Upper lobe of left lung (tissue), 6 donors: ENCODE measurements at places on chromosomes 4 and X. TPM values are rescaled to one million over a fixed set of nuclear protein-coding genes. Genes with fewer than 3 reads are reported as not detected.

Gene LDB2
- total RNA-seq: 94.4 TPM

- no peaks in the 10 kb centered on the region for H3K27me3 ChIP-seq
- no peak overlapping the region for H3K27ac ChIP-seq
- no peaks in the 10 kb centered on the region for H3K4me1 ChIP-seq
- DNase-seq: no peak
Observed at GRCh38 chr4:3756343-3757059, 9.7 kb upstream of the ADRA2C start.

DNA sequence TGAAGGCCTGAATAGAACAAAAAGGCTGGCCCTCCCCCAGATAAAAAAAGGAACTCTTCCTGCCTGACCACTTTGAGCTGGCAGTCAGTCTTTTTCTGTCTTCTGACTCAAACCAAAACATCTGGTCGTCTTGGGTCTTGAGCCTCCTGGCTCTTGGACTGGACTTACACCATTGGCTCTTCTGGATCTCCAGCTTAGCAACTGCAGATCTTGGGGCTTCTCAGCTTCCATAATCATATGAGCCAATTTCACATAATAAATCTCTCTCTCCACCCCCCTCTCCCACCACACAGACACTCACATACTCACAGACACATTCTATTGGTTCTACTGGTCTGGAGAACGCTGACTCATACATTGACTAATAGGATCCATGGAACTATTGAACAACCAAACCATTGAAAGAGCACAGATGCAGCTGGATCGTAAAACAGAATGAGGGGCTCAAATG lies 15.6 kb upstream of the CWH43 start:
- H3K27ac ChIP-seq: no peak overlapping the region
- H3K4me1 ChIP-seq: no peaks in the 10 kb centered on the region
- no peak overlapping the region for H3K4me3 ChIP-seq
- H3K36me3 ChIP-seq: no peaks in the 10 kb centered on the region
- H3K27me3 ChIP-seq: no peaks in the 10 kb centered on the region

DNA sequence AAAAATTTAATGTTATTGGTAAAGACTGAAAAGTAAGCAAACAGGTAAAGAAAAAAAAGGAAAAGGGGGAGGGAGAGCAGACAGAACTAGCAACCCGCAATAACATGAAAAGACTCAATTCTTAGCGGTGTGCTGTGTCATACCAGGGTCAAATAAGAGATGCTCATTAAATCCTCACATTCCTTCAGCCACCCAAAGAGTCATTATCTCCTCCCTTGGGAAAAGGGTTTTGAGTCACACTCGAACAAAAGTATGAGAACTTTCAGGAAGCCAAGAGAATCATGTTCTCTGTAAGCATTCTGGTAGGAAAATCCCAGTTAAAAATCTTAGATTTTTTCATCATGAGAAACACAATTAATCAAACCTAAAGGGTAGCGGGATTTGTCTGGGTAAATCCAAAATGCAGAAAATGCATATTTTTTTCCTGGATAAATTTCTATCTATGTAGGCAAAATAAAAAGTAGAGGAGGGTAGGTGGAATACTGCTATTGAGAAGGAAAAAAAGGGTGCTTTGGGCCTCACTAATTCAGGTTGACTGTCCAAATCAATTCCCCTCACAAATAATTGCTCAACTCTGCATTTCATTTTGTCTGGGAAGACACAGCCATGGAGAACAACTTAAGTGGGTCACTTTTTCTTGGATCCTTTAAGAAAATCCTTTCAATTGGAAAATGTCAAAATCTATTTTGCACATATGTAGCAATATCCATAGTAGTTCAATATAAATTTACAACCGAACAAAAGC lies 23.2 kb downstream of the TNIP3 start:
- H3K27me3 ChIP-seq: no peaks in the 10 kb centered on the region
- no peak for DNase-seq
- H3K4me3 ChIP-seq: no peak overlapping the region

GRCh38 chrX:51395810-51396728 lies 63.4 kb downstream of the NUDT10 start:
- no peak overlapping the region for H3K27ac ChIP-seq
- peaks cover 6% of the 10 kb centered on the region for H3K27me3 ChIP-seq
- DNase-seq: peak; percentile 24
- H3K4me1 ChIP-seq: no peaks in the 10 kb centered on the region

Gene NUP54
- 42.0 TPM for total RNA-seq

GRCh38 chrX:118437283-118437682 lies 58.3 kb upstream of the DOCK11 start:
- no peak for DNase-seq
- H3K27ac ChIP-seq: no peak overlapping the region
- H3K4me1 ChIP-seq: no peaks in the 10 kb centered on the region
- H3K36me3 ChIP-seq: no peaks in the 10 kb centered on the region
- H3K4me3 ChIP-seq: no peak overlapping the region

Gene TLL1
- total RNA-seq: 7.1 TPM

- H3K4me3 ChIP-seq: no peak overlapping the region
- H3K4me1 ChIP-seq: no peaks in the 10 kb centered on the region
- H3K36me3 ChIP-seq: no peaks in the 10 kb centered on the region
- H3K27ac ChIP-seq: no peak overlapping the region
- DNase-seq: no peak
Observed at GRCh38 chr4:102625232-102625930, 124.2 kb downstream of the NFKB1 start.

Gene MAOB
- total RNA-seq: 13.9 TPM

DNA sequence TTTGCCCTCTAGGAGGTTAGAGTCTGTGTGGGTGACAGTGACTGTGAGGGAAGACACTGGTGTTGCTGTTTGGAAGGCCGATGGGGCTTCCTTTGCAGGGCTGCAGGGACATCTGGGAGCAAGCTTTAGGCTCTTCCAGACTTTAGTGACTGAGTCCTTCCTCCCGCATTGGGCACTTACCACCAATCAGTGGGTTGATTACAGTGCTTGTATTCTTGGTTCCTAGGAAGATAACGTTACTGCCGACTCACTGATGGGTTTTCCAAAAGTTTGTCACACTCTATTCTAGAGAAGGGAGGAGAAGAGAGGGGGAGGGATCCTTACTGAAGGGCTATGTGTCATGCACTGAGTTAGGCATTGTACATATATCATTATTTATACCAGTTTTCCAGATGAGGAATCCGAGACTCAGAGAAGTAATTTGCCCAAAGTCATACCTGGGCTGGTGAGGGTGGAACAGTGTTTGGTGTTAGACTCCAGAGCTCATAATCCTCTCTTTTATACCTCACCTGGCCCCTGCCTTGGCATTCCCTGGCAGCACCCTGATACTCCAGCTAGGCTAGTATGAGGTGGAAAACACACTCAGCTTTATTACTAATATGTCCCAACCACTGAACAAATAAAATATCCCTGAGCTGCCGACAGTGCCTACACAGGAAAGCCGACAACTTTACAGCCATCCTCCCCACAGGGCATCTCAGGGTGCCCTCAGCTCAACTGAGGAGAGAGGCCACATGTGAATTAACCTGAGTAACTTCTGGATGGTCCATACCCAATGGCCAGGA lies 3.8 kb downstream of the CHST7 start:
- H3K4me1 ChIP-seq: peaks cover 27% of the 10 kb centered on the region
- no peak overlapping the region for H3K27ac ChIP-seq
- no peaks in the 10 kb centered on the region for H3K36me3 ChIP-seq
- no peak overlapping the region for H3K4me3 ChIP-seq

Gene ZFP42
- total RNA-seq: not detected

DNA sequence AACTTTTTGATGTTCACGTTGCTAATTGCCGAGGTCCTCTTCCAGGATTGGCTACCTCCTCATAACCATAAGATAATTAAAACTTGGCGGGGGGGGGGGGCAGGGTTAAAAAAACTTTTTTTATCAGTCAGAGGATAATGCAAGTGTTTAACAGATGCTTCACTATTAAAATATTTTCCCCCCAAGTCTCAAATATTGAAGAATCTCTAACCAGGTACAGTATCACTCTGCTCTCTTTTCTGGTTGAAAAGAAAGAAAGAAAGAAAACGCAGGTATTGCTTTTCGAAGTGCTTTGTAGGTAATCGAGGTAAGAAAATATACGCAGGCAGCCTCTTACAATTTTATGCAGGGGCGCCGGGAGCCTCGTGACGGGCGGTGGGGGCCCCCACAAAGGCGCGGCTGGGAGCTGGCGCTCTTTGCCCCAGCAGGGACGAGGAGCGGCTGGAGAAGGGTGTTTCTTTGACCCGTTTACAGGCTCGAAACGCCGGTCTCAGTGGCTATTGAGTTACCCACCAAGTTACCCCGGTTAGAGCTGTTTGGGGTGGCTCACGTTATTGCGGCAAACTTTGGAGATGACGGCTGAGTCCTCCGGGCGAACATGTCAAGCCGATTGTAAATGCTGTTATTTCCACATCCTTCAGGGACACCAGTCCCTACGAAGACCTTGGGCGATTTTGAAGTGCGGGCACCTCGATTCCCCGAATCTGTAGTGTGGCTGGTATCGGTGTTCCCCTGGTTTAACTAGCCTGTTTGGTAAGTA lies 477 bp upstream of the HAND2 start:
- H3K27me3 ChIP-seq: peaks cover 71% of the 10 kb centered on the region
- peaks cover 15% of the 10 kb centered on the region for H3K4me1 ChIP-seq
- H3K36me3 ChIP-seq: no peaks in the 10 kb centered on the region
- no peak overlapping the region for H3K27ac ChIP-seq

GRCh38 chr4:43360296-43360695 lies 467.8 kb downstream of the GRXCR1 start:
- no peaks in the 10 kb centered on the region for H3K27me3 ChIP-seq
- H3K36me3 ChIP-seq: no peaks in the 10 kb centered on the region
- no peak for DNase-seq
- H3K4me1 ChIP-seq: no peaks in the 10 kb centered on the region
- no peak overlapping the region for H3K4me3 ChIP-seq
- no peak overlapping the region for H3K27ac ChIP-seq

DNA sequence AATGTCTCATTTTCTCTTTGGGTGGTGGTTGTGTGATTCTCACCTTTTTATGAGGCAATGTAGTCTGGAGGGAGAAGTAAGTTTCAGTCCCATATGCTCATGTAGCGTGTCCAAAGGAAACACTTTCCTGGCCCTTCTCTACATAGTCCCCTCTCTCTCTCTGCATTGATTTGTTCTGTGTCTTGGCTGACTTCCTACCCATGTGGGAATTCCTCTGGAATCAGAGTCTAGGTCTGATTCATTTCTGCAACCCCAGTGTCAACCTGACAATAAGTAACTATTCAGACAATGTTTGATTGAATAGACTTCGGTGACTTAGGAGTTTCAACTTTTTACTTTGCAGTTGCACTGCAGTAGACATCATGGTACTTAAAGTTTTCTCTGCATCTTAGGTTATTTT lies 2.7 kb upstream of the ALAS2 start:
- H3K4me1 ChIP-seq: no peaks in the 10 kb centered on the region
- H3K36me3 ChIP-seq: no peaks in the 10 kb centered on the region
- no peak overlapping the region for H3K27ac ChIP-seq
- no peak for DNase-seq

GRCh38 chrX:30373479-30373878 lies 64.3 kb upstream of the NR0B1 start:
- no peak overlapping the region for H3K27ac ChIP-seq
- no peaks in the 10 kb centered on the region for H3K27me3 ChIP-seq
- no peaks in the 10 kb centered on the region for H3K36me3 ChIP-seq
- no peak for DNase-seq

GRCh38 chrX:132017431-132018185 lies 5.5 kb upstream of the STK26 start:
- no peaks in the 10 kb centered on the region for H3K4me1 ChIP-seq
- no peak for DNase-seq
- no peak overlapping the region for H3K27ac ChIP-seq
- no peak overlapping the region for H3K4me3 ChIP-seq
- no peaks in the 10 kb centered on the region for H3K27me3 ChIP-seq
- no peaks in the 10 kb centered on the region for H3K36me3 ChIP-seq

Gene SLC26A1
- 0.46 TPM for total RNA-seq

DNA sequence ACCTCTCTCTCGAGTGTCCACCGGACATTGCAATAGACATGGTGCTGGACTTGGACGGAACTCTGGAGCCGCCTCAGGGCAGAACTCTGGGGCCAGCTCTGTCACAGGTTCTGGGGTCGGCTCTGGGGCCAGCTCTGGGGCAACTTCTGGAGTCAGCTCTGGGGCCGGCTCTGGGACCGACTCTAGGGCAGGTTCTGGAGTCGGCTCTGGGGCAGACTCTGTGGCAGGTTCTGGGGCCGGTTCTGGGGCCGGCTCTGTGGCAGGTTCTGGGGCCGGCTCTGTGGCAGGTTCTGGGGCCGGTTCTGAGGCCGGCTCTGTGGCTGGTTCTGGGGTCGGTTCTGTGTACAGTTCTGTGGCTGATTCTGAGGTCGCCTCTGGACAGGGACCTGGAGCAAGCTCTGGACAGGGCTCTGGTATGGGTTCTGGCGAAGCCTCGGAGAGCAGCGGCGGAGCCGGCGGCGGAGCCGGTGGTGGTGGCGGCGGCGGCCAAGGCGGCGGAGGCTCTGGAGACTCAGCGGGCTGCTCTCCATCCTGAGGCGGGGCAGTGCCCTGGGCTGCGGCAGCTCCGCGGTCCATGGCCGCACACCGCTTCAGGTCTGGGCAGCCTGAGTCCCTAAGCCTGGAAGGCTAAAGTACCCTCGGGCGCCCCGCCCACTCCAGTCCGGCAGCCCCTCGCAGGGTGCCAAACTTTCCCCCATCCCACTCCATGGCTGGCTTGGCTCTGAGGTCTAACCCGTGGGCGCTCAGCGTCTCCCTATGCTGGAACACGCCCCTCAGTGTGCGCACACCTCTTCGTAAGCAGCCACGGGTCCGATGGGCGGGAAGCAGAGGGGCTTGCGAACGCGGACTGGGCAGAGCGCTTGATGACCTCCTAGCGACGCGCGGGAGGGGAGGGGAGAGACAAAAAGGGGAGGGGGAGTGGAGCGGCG lies at the start of gene DGKK:
TSS of gene DGKK (minus strand) at position 723 of the 929 bp plus-strand sequence. CDS start at position 576, 147 bp downstream.
- H3K27ac ChIP-seq: no peak within 1 kb of the TSS
- peaks cover 19% of the 10 kb centered on the region for H3K4me1 ChIP-seq

DNA sequence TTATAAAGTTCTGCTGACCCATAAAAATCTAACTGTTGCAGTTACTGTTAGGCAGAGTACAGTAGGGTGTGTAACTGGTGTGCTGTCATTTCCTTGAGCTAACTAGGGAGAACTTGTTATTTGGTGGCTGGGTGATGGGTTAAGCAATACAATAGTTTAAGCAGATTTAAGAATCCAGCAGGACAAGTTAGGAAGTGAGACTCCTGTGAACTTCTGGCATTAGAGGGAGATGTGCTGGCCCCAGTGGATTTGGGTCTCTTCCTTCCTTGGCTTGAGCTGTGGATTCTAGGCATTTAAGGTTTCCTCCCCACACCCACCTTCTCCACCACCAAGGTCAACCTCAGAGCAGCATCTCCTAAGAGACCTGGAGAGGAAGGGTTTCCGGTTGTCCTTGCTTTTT lies 70.5 kb downstream of the CLCN5 start:
- H3K4me1 ChIP-seq: no peaks in the 10 kb centered on the region
- DNase-seq: no peak
- no peaks in the 10 kb centered on the region for H3K36me3 ChIP-seq
- H3K4me3 ChIP-seq: no peak overlapping the region
- H3K27ac ChIP-seq: no peak overlapping the region
- H3K27me3 ChIP-seq: no peaks in the 10 kb centered on the region
